ENCODE measurements at places on chromosomes 11 and 22.

- no peak for DNase-seq
Observed at GRCh38 chr11:5690216-5690615, 626 bp downstream of the TRIM22 start.

GRCh38 chr11:122882189-122882856, at the start of gene JHY:
Gene JHY (plus strand): TSS chr11:122882759. CDS start chr11:122885850, 3,091 bp downstream.
- no peak for DNase-seq

- no peak for DNase-seq
Observed at GRCh38 chr11:1307163-1307870, 2.1 kb downstream of the TOLLIP start.

- no peak for DNase-seq
Observed at GRCh38 chr22:48486134-48486532, 1341.5 kb downstream of the BRD1 start.

GRCh38 chr11:110367571-110367970, 62.2 kb upstream of the FDX1 start:
- DNase-seq: no peak

- no peak for DNase-seq
Observed at GRCh38 chr22:28229566-28230485, 310.8 kb upstream of the PITPNB start.

DNA sequence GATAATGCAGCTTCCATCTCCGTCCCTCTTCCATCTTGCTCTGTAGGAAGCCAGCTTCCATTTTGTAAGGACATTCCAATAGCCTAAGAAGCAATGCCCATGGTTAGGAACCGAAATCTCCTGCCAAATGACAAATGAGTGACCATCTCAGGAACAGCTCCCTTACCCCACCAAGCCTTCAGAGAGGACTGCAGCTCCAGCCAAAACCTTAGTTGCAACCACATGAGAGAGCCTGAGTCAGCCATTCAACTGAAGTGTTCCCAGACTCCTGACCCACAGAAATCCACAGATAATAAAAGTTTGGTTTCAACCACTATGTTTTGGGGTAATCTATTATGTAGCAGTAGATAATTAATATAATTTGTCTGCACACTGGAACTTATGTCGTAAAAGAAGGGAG, 51.7 kb upstream of the LDLRAD3 start:
- no peak for DNase-seq

- DNase-seq: no peak
Observed at GRCh38 chr11:94599510-94599909, 32.3 kb downstream of the PIWIL4 start.

- DNase-seq: no peak
Observed at GRCh38 chr22:41920271-41920976, 5.5 kb upstream of the SHISA8 start.

- DNase-seq: no peak
Observed at GRCh38 chr11:37605229-37605628, 1007.2 kb upstream of the RAG2 start.

GRCh38 chr22:16955081-16955480, 52.9 kb downstream of the GAB4 start:
- no peak for DNase-seq

- no peak for DNase-seq
Observed at GRCh38 chr11:8090756-8091155, 9.7 kb downstream of the TUB start.

- no peak for DNase-seq
Observed at GRCh38 chr22:30212363-30212995, 34.1 kb downstream of the LIF start.

- DNase-seq: no peak
Observed at GRCh38 chr22:24409707-24410106, 17.7 kb upstream of the ADORA2A start.

DNA sequence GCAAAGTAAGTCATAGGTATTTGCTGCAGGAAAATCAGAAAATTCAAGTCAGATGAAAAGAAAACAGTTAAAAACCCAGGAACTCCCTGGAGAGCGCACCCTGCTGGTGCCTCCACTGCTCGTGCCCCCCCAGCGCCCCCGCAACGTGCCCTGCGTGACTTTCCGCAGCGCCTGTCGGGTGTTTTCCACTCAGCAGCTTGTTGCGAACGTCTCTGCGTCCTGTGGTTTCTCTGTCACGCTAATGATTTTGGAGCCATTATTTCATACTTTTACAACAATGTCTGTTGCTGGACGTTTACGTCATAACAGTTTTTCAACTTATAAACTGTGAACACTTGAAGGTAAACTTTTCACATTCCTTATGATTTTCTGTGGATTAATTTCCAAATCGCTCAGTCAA, 5.0 kb downstream of the CRELD2 start:
- no peak for DNase-seq

DNA sequence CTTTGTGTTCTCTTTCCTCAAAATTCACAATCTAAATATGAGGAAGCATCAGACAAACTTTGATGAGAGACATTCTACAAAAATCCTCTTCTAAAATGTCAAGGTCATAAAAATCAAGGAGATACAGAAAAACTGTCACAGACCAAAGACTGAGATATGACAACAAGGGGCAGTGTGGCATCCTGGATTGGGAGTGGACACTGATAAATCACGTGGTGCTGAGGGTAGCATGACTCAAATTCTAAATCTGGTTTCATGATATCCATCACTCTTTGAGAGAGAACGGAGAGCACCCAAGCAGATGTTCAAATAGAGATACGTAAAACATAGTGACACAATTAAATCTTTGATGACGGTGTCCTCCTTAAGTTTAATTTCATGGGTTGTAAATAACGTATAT, 13.0 kb upstream of the CARD18 start:
- no peak for DNase-seq

DNA sequence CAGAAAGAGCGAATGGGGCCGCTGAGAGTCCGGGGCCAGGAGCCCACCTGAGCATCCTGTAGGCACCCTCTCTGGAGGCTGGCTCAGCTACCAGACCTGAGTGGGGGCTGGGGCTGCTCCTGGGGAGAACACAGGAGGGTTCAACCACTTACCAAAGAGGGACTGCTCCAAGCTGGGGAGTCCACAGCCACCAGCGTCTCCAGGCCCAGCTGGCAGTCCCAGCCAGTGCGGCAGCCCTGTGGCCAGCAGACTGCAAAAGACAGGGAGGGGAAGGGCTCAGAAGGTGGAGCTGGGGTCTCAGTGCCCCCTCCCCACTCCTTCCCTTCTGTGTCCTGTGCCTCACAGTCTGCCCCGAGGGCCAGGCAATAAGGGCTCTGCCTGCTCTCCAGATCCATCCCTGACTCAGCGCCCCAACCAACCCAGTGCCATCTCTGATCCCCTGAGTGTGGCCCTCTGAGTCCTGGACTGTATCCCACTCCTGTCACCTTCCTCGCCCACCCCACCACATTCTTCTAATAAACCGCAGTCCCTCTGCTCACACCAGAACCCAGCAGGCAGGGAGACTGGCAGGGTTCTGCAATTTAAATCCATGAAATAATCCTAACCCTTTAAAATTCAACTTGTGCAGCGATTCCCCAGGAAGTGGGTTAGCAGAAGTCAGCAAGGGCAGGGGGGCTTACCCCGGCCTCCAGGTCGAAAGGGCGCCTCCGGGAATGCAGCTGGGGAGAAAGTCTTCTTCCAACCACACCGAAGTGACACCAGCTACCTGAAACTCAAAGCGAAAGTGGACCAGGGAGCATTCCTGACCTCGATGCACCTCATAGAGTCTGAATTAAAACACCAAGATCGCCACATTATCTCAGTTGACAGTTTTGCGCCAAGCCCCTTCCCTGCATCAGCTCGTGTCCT, 13.3 kb downstream of the CHST1 start:
- no peak for DNase-seq

DNA sequence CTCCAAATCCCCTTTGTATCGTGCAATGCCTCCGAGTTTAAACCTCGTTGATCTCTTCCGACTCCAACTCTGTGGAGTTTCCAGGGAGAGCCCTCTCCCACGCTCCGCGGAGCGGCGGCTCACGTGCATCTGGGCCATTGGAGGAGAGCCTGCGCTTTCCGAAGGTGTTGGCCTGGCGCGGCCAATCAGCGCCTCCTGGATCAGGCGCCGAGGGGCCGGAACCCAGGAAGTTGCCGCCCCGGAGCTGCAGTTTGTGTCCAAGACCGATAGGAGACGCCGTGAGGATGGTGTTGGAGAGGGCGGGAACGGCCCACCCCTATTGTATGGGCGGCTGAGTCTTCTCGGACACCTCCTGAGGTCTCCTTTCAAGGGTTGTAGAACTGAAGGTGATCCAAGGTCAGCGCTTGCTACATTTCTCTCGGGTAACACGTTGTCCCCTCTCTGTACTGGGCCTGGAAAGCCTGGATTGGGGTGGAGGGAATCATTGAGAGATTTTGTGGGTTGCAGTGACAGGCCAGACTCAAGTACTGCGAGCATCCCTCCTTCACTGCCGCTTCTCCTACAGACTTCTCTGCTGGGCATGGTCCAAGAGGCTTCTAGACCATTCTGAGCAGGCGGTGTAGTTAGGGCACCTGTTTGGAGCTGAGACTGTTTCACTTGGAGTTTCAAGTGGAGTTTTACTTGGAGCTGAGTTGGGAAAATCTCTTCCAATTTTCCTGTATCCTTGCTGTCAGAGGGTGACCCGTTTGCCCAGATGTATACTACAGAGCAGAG, 1.7 kb downstream of the ADAMTS15 start:
- DNase-seq: no peak

GRCh38 chr11:45669146-45669545, 3.7 kb upstream of the CHST1 start:
- DNase-seq: no peak

DNA sequence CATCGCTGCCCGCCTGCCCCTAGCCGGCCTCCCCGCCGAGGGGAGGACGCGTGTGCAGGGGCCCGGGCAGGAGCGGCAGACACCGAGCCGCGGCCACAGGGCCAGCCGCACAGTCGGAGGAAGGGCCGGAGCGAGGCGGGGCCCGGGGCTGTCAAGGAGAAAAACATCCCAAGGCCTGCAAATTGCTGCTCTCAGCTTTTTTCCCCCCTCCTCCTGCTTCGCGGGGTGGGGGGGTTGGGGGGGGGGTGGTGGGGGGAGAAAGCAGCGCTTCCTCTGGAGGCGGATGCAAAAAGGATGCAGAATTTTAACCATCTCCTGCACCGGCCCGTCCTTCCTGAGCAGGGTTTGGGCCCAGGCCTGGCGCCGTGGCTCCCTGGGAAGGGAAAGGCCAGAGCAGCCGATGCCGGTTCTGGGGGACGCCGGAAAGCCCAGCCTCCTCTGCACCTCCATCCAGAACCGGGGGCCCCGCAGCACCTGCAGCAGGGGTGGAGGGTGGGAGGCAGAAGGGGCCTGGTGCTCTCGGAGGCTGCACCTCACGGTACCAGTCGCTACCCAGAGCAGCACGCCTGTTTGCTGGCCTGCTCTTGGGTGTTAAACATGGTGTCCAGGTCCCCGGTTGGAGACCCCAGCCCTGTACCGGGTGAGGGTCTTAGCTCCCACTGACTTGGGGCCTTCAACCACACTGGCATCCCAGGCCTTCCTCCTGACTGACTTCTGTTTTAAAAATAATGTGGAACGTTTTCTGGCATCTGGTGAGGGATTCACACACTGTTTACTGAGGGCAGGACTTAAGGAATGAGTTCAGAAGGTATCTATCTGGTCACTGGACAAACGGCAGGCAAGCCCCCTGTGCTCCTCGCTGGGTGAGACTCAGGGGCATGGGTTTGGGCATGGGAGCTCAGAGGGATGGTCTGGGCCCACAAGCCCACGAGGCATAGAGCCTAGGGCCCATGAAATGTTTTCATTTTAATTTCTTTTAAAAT, 77.4 kb upstream of the WNT7B start:
- no peak for DNase-seq

- no peak for DNase-seq
Observed at GRCh38 chr22:49810363-49811019, 17.2 kb downstream of the BRD1 start.

DNA sequence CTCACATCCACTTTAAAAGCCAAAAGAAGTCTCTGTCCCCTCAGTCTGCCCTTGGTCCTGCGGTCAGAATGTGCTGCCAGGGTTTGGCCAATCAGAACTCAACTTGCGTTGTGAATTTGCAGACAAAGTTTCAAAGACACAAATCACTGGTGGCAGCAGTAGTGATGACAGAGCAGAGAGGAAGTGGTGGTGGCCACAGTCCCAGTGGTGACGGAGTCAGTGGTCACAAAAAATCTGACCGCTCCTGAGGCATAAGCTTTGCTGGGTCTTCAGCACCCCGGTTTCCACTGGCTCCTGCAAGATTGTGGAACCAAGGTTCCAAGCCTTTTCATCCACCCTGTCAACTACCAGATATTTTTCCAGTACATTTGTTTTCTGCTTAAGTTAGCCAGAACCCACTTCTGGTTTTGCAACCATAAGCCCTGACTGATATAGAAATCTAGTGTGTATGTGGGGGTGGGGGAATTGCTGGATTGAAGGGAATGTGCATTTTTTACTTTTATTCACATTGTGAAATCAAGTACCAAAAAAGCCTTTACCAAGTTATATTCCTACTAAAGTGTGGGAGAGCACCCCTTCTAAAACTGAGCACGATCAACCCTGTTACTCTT, 112.3 kb downstream of the TMPRSS5 start:
- DNase-seq: no peak

DNA sequence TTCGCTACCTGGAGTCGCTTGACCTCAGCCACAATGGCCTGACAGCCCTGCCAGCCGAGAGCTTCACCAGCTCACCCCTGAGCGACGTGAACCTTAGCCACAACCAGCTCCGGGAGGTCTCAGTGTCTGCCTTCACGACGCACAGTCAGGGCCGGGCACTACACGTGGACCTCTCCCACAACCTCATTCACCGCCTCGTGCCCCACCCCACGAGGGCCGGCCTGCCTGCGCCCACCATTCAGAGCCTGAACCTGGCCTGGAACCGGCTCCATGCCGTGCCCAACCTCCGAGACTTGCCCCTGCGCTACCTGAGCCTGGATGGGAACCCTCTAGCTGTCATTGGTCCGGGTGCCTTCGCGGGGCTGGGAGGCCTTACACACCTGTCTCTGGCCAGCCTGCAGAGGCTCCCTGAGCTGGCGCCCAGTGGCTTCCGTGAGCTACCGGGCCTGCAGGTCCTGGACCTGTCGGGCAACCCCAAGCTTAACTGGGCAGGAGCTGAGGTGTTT, 12.8 kb downstream of the TSKU start:
- DNase-seq: no peak

GRCh38 chr11:119341222-119342022, 739 bp upstream of the C1QTNF5 start:
- no peak for DNase-seq

DNA sequence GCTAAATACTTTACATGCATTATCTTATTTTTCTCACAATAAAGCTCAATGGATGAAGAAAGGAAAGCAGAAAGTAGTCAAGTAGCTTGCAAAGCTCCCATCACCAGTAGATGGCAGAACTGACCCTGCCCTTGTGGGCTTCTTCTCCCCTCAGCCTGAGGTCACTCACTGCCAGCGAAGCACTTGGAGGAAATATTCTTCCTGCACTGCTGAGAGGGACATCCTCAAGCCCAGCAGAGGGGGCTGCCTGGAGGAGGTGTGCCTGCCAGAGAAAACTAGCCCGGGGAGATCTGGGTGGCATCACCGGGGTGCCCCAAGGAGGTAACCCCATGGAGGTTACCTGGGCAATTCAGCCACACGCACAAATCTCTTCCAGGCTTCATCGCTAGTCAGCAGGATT, 6.6 kb downstream of the APOL4 start:
- DNase-seq: no peak
